CD8-positive, alpha-beta memory T cell (primary cell): ENCODE measurements at places on chromosomes 12 and 14. TPM values are rescaled to one million over a fixed set of nuclear protein-coding genes. Genes with fewer than 3 reads are reported as not detected.

Gene SLC4A8
- polyA plus RNA-seq = 0.64 TPM

Gene FGD4
- polyA plus RNA-seq = 1.4 TPM

Gene FITM1
- not detected for polyA plus RNA-seq

Gene CMA1
- polyA plus RNA-seq = not detected

Gene FGF6
- not detected for polyA plus RNA-seq

Gene KCNMB4
- 0.70 TPM for polyA plus RNA-seq

Gene GNB3
- polyA plus RNA-seq = not detected

Gene CLEC4A
- polyA plus RNA-seq = 0.66 TPM

Gene FAM161B
- polyA plus RNA-seq = 3.3 TPM

Gene CLEC1A
- not detected for polyA plus RNA-seq

Gene GPR84
- not detected for polyA plus RNA-seq

Gene APOF
- not detected for polyA plus RNA-seq

Gene FOXG1
- not detected for polyA plus RNA-seq

Gene REM2
- 1.0 TPM for polyA plus RNA-seq

Gene MANSC4
- polyA plus RNA-seq = not detected

Gene RNASE7
- polyA plus RNA-seq = not detected

Gene C14orf39
- not detected for polyA plus RNA-seq
